Keratinocyte (primary cell): ENCODE measurements at places on chromosomes 16 and 17. TPM values are rescaled to one million over a fixed set of nuclear protein-coding genes. Genes with fewer than 3 reads are reported as not detected.

The MYO15A gene
- polyA plus RNA-seq = 0.20 to 0.53 TPM (median 0.25 TPM) in 3 replicates

DNA sequence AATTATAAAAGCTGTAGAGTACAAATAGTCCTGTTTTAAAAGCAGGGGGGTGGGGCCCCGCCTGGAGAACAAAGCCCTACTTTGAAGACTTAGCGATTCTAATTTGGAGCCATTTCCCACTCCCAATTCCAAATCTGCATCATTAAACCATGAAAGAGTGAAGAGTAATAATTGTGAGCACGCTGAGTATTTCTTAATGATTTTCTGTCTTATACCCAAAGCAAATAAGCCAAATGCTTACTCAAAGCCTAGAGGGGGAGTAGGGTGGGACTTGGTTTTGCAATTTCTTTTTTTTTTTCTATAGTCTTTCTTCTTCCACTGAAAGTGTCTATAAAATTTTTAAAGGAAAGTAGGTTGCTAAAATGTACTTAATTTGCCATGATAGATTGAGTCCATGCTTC is 470.1 kb downstream of the TOX3 start:
- H3K27ac ChIP-seq = no peak overlapping the region
- no peak overlapping the region for H3K4me3 ChIP-seq
- H3K4me1 ChIP-seq = no peaks in the 10 kb centered on the region
- no peak for DNase-seq

GRCh38 chr17:49522357-49522890 is 27.3 kb downstream of the NGFR start:
- peaks cover 21% of the 10 kb centered on the region for H3K4me1 ChIP-seq
- H3K27ac ChIP-seq = no peak overlapping the region
- DNase-seq = no peak
- H3K4me3 ChIP-seq = no peak overlapping the region
- H3K27me3 ChIP-seq = no peaks in the 10 kb centered on the region

DNA sequence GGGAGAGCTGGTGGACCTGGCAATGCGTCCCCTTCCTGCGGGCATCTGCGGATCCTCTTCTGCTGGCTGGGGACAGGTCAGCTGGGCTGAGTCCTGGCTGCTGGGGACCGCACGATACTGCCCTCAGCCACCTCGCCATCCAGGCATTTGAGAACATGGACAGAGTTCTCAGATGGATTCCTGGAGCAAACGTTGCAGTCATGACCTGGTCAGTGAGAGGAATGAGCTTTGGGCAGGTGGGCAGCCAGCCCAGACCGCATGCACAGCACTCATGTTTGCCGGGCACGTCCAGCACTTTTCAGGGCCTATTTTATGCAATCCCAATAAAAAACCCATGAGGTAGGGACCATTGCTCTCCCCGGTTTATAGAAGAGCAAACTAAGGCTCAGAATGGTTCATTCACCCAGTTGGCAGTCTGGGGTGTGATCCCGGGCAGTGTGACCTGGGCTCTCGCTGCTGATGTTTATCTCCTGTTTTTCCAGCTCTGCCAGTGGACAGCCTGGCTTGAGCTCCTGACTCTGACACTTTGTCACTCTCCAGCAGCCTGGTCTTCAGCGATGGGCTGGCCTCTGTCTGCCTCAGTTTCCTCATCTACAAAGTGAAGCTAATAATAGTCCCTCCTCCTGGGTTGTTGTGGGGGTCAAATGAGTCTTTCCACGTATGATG is 294.7 kb downstream of the IRF8 start:
- H3K27ac ChIP-seq = no peak overlapping the region
- DNase-seq = no peak
- H3K4me3 ChIP-seq = no peak overlapping the region

- H3K36me3 ChIP-seq = peaks cover 9% of the 10 kb centered on the region
- H3K27me3 ChIP-seq = no peaks in the 10 kb centered on the region
- H3K4me1 ChIP-seq = peaks cover under 1% of the 10 kb centered on the region
These were observed 9.8 kb upstream of the BRCA1 start for GRCh38 chr17:43134774-43135453.

GRCh38 chr16:88522276-88522949 is 47.8 kb upstream of the ZC3H18 start:
- H3K27ac ChIP-seq = no peak overlapping the region
- no peak overlapping the region for H3K4me3 ChIP-seq
- no peaks in the 10 kb centered on the region for H3K4me1 ChIP-seq
- H3K27me3 ChIP-seq = no peaks in the 10 kb centered on the region

DNA sequence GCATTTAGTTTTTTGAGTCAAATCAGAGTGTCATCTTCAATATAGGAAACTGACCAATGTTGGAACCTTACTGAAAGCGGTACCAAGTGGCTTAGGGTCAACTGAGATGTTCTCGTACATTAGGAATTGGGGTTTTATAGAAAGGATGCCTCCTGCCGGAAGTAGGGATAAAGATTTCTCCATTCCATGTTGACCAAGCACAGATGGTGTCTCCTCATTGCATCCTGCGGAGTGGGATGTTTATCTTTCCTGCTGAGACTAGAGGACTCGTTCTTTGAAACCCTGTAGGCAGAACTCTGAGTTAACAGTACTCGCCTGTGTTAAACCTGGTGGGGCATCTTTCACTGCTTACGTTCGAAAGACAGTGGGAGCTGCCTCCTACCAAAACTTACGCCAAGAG is 1.4 kb downstream of the SHISA6 start:
- no peak for DNase-seq
- peaks cover 4% of the 10 kb centered on the region for H3K27me3 ChIP-seq

The EFCAB5 gene
- 0.08 to 0.17 TPM (median 0.13 TPM) in 3 replicates for polyA plus RNA-seq

DNA sequence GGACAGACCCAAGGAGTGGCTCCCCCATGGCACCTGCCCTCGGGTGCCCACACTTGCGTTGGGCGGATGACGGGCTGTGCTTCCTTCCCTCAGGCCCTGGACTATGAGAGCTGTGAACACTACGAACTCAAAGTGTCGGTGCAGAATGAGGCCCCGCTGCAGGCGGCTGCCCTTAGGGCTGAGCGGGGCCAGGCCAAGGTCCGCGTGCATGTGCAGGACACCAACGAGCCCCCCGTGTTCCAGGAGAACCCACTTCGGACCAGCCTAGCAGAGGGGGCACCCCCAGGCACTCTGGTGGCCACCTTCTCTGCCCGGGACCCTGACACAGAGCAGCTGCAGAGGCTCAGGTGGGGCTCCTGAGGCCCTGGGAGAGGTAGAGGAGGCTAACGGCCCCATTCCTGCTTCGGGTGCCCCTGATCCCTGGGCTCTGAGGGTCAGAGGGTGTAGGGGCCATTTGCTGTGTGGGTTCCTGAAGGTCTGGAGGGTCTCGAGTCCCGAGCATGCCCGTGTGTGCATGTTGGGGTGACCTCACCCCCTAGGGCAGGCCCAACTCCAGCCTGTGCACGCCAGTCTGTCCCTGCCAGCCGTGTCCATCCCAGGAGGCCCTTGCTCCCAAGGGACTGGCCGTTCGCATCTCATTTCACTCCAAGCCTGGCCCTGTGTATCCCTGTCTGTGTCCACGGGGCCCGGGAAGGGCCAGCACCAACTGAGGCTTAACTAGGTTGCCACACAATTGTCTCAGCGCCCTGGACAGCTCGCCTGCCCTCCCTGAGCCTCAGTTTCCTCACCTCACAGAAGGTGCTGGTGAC is 10.0 kb downstream of the SLC22A31 start:
- no peaks in the 10 kb centered on the region for H3K36me3 ChIP-seq
- no peak overlapping the region for H3K4me3 ChIP-seq
- peaks cover 9% of the 10 kb centered on the region for H3K27me3 ChIP-seq
- DNase-seq = no peak
- H3K4me1 ChIP-seq = no peaks in the 10 kb centered on the region
- no peak overlapping the region for H3K27ac ChIP-seq

DNA sequence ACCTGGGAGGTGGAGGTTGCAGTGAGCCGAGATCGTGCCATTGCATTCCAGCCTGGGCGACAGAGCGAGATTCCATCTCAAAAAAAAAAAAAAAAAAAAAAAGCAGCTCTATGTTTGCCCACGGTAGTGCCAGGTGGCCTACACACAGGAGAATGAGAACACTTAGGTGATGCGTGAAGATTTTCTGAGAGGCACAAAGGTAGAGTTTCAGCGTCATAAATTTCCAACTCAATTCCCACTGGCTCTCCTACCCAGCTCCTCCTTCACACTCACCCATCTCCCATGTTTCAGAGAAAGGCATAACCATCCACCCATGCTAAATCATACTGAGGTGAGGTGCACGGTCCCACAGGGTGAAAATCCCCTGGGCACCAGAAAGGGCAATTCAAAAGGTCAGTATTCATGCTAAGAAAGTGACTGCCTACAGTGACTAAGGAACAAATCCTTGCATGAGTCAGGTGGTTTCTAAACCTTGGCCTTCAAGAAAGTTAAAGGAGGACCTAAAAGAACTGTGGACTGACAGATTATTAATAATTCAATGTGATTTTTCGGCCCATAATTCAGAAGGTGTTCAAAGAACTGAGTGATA is 4.8 kb downstream of the DCAKD start:
- no peaks in the 10 kb centered on the region for H3K27me3 ChIP-seq
- H3K4me3 ChIP-seq = peak overlapping the region; percentile 36
- peaks cover 67% of the 10 kb centered on the region for H3K4me1 ChIP-seq
- peak overlapping the region; percentile 99 for H3K27ac ChIP-seq
- peaks cover 3% of the 10 kb centered on the region for H3K36me3 ChIP-seq

DNA sequence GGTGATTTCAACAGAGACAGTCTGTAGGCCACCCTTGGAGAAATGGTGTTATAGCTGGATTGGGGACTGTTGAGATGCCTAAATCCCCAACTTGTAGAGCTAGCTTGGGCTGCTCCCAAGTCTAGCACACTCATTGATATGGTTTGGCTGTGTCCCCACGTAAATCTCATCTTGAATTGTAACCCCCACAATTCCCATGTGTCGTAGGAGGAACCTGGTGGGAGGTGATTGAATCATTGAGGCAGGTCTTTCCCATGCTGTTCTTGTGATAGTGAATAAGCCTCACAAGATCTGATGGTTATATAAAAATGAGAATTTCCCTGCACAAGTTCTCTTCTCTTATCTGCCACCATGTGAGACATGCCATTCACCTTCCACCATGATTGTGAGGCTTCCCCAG is 536.0 kb downstream of the CDH13 start:
- H3K4me3 ChIP-seq = no peak overlapping the region
- H3K36me3 ChIP-seq = no peaks in the 10 kb centered on the region
- no peaks in the 10 kb centered on the region for H3K27me3 ChIP-seq
- H3K4me1 ChIP-seq = no peaks in the 10 kb centered on the region
- DNase-seq = no peak

GRCh38 chr17:6020376-6021010 is 49.7 kb upstream of the WSCD1 start:
- H3K27ac ChIP-seq = no peak overlapping the region
- no peak for DNase-seq
- no peaks in the 10 kb centered on the region for H3K27me3 ChIP-seq
- H3K4me3 ChIP-seq = no peak overlapping the region
- H3K4me1 ChIP-seq = no peaks in the 10 kb centered on the region

DNA sequence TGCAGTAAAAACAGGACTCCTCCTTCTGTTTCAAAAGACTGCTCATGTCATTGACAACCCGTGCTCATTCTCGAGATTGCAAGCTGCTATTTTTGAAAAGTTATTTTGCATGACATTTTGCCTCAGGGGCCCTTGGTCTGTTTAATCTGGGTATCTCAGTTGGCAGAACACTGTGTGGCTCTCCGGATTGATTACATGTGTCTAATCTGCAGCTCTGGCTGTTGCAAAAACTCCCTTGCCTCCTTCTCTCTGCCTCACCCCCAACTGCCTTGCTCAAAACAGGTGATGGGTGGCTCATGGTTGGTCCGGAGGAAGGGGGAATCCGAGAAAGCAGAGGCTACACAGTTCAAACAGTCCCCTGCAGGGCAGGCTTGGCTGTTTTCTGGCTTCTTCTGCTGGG is 25.3 kb downstream of the GINS3 start:
- no peak overlapping the region for H3K4me3 ChIP-seq
- no peak overlapping the region for H3K27ac ChIP-seq
- H3K4me1 ChIP-seq = no peaks in the 10 kb centered on the region

- DNase-seq = no peak
These were observed 1.0 kb downstream of the MYLK3 start for GRCh38 chr16:46746821-46747776.

The CNGB1 gene
- 0.07 to 0.22 TPM (median 0.08 TPM) in 3 replicates for polyA plus RNA-seq

The CPNE7 gene
- polyA plus RNA-seq = 6.2 to 12.4 TPM (median 9.1 TPM) in 3 replicates

The TBX21 gene
- polyA plus RNA-seq = not detected in 3 replicates

The PTX4 gene
- not detected in 3 replicates for polyA plus RNA-seq

The ABCA8 gene
- polyA plus RNA-seq = 0.01 to 0.05 TPM in 2 of 3 replicates, not detected in the other

- H3K4me1 ChIP-seq = peaks cover 8% of the 10 kb centered on the region
- peak within 1 kb of the TSS; percentile 76 for H3K27ac ChIP-seq
- H3K27me3 ChIP-seq = no peaks in the 10 kb centered on the region
- peak within 1 kb of the TSS; percentile 78 for H3K4me3 ChIP-seq
- DNase-seq = peak; percentile 95
- H3K36me3 ChIP-seq = no peaks in the 10 kb centered on the region
These were observed at the start of gene TRIM37 for GRCh38 chr17:59106463-59107305. TRIM37 (minus strand) TSS chr17:59106880; CDS start chr17:59106461, 419 bp downstream.

- no peak overlapping the region for H3K4me3 ChIP-seq
- H3K27me3 ChIP-seq = no peaks in the 10 kb centered on the region
- H3K36me3 ChIP-seq = no peaks in the 10 kb centered on the region
- H3K4me1 ChIP-seq = peaks cover 43% of the 10 kb centered on the region
These were observed 32.5 kb upstream of the MYO18A start for GRCh38 chr17:29212681-29213121.

- DNase-seq = no peak
- no peak overlapping the region for H3K4me3 ChIP-seq
- H3K27ac ChIP-seq = no peak overlapping the region
- H3K27me3 ChIP-seq = no peaks in the 10 kb centered on the region
These were observed 23.7 kb downstream of the OR1D5 start for GRCh38 chr17:3039736-3040135.

DNA sequence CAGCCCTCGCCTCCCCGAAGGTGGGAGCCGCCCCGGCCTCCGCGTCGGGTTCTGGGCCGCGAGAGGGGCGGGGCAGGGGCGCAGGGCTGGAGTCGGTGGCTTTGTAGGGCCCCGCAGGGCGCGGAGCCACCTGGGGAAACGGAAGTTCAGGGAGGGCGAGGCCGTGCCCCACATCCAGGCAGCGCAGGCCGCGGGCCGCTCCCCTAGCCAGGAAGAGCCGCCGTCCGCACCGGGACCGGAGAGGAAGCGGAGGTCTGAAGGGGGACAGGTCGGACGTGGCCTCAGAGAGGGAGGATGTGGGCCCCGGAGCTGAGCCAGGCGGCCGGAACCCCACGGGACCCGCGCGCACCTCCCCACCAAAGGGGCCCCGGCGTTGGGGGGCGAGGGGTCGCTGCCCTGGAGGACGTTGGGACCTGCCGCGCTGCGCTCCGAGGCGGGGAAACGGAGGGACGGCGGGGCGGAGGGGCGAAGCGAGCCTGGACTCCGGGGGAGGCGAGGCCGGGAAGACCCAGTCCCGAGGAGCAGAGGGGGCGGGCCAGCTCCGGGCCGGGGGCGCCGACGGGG is 482 bp upstream of the SLC16A3 start:
- peak overlapping the region; percentile 20 for H3K27ac ChIP-seq
- H3K4me3 ChIP-seq = peak overlapping the region; percentile 60
- peaks cover 13% of the 10 kb centered on the region for H3K4me1 ChIP-seq
- no peaks in the 10 kb centered on the region for H3K27me3 ChIP-seq
- no peak for DNase-seq

DNA sequence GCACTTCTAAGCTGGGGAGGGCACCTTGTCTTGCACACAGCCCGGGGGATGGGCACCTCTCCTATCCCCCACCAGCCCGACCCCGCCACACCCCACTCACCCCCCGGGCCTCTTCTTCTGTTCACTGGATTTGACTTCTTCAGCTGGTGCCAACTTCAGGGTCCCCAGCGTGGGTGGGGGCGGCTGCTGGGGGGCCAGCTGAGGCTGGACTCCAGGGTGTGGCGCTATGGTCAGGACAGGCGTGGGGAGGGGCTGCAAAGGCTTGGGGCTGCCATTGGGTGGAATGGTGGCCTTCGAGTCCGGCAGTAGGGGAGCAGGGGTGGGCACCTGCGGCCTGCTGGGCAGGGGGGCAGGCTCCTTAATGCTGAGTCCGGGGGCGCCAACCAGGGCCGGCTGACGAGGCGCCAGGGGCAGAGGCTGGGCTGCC is 6.1 kb downstream of the MNT start:
- DNase-seq = no peak
- H3K4me3 ChIP-seq = no peak overlapping the region
